ENCODE measurements at places on chromosomes 6 and 20.

DNA sequence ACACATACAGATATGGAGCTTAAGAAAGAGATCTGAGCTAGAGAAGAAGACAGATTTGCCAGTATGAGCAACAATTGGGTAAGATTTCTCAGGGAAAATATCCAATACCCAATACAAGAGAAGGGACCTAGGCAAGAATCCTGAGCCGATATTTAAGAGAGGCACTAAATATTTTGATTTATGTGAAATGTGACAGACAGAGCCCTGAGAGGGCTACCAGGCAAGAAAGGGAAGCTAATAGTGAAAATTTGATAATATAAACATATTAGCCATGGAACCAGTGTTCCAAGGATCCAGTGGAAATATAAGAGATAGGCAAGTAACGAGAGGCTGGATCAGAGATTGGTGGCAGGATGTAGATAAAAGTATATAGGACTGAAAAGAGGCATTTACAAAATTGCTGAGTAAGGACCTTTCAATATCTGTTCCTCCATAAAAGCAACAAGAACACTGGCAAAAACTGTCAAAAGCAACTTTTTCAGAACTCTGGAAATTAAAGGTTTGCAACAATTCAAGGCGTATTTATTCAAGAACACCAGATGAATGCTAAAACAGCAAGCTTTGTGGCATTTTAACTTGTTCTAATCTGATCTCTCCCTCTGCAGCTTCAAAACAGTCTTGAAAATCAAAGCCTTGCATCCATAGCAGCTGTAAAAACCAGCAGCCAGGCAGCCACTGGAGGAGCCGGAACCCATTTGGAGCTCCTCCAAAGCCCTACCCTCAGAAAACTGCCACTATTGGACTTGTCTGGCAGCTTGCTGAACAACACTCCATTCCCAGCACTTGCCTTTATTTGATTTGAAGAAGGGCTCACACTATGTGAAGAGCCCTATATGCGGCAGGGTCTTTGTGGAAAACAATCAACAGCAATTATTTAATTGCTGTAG is 58.8 kb downstream of the REV3L start:
- DNase-seq: no peak

DNA sequence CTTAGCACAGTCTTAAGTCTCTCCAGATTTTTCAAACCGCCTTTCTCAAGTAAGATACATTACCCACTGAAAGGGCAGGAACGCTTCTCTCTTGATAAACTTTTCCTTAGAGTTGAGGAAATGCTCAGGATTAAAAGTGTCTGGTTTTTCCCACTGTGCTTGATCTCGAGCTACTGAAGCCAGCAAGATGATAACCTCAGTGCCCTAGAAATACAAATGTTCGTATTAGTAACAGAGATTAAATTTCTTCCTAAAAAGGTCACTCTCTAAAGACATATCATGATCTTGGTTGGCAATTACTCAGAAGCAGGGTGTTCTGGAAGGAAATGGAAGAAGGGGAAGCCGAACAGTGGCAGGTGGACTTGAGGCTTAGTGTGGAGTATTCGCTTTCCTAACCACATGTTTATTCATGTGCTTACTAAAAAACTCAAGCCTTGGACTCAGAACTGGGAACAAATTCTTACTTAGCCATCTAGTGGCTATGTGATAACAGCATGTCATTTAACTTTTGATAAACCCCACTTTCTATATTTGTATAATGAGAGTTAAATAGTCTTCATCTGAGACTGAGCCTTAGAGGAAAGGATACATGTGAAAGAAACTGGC is 20.1 kb downstream of the C6orf141 start:
- DNase-seq: no peak

DNA sequence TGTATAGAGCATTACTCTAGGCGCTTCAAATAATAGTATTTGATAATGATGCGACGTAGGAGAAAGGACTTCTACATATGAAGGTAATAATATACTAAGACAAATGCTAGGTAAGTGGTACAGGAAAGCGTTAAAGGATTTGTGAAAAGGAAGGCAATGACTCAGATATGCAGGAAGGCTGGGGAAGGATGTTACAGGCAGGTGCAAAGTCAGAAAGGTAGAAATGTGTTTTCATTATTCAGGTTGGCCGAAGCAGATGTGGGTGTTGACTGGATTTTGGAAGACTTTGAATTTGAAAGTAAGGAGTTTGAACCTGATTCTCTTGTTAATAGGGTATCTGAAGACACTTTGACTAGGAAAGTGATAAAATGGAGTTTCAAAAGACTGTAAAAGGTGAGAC is 51.0 kb downstream of the STK4 start:
- DNase-seq: no peak

DNA sequence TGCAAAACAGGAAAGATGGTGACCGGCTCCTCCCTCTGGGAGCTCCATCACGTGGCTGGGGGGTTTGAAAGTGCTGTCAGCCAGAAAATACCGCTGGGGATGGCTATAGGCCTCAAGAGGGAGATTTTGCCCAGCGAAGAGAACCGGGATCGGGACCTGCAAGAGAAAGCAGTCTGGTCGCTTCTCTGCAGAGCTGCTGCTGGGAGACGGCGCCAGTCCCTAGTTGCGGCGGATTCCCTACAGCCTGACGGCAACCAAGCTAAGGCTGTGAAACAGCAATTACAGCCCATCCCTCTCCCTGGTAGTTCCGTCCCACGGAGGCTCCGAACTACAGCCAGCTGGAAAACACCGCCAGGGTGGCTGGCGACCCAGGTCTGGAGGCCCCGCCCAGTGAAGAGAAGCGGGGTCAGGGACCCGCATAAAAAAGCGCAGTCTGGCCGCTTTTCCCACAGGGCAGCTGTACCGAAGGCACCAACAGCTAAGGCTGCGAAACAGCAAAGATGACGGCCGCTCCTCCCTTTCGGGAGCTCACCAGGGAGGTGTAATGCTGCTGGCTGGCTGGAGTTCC is 238.1 kb upstream of the IRAK1BP1 start:
- DNase-seq: no peak

GRCh38 chr6:147053311-147053921 is 150.8 kb upstream of the STXBP5 start:
- no peak for DNase-seq

DNA sequence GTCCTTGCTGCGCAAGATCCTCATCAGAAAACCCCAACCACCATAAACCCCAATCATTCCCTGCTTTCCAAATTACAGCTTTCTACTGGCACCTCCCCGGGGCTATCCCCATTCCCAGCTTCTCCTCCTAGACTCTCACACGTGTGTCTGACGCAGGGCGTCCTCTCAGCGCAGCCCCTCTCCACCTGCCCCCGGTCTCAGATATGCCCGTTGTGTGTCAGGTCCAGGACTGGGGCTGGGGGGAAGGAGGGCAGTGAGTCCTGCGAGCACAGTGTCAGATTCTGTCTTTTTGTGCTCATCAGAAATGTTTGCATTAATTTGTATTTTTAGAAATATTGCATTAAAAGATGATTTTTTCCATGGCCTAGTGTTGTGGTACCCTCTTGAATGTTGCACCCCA is 48.6 kb downstream of the LRFN2 start:
- no peak for DNase-seq

GRCh38 chr20:25078662-25079061 is 3.3 kb downstream of the VSX1 start:
- DNase-seq: no peak
